ENCODE measurements at places on chromosomes 3 and 15.

- DNase-seq: no peak
Observed at GRCh38 chr3:185595526-185595925, 9.4 kb downstream of the SENP2 start.

DNA sequence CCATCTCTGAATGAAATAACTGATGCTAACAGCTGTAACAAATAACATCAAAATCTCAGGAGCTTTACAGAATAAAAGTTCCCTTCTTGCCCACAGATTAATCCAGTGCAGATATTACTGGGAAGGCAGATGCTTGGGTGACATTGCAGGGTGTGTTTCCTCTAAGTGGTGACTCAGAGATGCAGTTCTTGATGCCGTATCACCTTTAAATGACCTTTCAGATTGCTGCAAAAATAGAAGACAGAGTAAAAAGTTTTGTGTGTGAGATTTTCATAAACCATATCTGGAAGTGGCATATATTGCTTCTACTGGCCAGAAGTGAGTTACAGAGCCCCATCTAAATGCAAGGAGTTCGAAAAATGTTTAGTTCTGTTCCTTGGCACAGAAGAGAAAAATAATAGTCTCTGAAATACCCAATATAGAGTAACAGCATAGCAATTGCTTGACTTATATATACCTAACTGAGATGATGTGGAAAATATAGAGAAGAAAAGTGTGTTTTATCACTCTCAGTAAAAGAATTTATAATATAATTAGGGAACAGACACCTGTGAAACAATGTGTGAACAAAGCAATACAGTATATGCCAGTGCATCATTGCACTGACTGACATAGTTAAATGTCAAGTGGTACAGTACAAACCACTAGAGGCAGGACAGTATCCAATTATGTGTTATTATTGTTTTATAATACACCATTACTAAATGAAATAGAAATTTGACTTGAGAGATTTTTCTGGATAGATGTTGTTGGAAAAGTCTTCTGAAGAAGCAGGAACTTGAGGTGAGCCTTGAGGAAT is 430.7 kb upstream of the CBLB start:
- no peak for DNase-seq

DNA sequence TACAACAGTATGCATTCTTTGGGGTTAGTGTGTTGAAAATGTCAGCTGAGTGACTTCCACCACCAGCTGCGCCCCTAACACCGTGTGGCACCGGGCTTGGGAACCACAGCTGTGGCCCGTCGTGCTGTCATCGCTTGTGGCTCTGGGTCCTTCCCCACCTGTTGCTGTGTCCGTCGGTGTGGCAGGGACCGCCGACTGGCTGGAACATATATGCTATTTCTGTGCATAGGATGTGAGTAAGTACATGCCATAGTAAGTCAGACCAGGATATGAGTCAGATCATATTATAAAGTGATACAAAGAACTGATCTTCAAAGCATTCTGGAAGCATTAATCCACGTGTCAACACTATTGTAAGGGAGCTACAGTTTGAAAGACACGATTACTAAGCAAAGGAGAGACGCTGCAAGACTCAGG is 31.9 kb downstream of the EHD4 start:
- DNase-seq: no peak

GRCh38 chr3:182027366-182027765 is 315.6 kb downstream of the SOX2 start:
- no peak for DNase-seq

- no peak for DNase-seq
Observed at GRCh38 chr3:8371085-8371551, 130.5 kb upstream of the LMCD1 start.

GRCh38 chr3:28053759-28054158 is 187.7 kb upstream of the CMC1 start:
- DNase-seq: no peak

DNA sequence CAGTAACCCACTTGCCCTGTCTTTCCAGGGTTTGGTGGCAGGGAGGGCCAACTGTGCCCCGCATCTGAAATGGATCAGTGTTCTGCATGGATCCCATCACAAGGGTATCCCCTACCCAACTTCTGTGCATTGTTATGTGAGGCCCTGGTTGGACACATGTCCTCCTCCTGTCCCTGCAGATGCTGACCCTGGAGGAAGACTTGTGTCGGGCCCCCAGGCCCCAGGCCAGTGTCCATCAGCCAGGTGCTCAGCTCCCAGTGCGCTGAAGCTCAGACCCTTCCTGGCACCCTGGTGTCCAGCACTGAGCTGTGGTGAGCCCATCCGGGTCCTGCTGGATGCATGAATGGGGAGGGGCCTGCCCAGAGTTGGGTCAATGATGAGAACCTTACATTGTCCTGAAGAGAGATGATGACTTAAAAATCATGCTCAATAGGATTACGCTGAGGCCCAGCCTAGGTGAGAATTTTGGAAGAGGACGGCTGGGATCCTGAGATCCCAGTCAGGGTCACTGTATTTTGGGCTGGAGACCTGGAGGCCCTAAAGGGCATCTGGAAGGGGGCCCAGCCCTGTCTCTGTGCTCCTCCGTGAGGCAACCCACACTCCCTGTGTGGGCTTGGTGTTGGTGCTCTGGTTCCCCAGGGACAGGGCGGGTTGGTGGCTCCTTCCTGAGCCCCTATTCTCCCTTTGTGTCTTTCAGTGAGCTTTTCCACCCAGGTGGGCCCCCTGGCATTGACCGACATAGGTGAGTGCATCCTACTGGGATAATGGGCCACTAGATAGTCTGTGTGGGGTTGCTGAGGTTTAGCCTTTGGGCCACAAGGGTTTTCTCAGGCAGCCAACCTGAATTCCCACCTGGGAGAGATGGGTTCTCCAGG is 199.1 kb downstream of the UBE3A start:
- no peak for DNase-seq

DNA sequence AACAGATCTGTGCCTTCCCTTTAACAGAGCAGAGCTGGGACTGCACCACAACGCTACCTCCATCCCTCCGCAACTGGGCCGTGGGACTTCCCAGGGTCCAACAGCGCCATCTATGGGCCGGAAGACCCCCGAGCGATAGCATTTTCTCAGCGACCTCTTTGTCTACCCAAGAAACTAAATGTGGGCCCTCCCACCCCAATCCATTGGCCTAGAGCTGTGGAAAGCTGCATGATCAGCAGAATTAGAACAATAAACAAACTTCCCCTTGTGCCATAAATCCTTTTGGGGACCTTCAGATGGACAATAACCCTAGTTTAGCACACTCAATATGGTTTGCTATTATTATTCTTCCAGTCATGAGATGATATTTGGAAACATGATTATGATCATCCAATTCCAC is 74.8 kb upstream of the NTRK3 start:
- DNase-seq: peak; percentile 54

DNA sequence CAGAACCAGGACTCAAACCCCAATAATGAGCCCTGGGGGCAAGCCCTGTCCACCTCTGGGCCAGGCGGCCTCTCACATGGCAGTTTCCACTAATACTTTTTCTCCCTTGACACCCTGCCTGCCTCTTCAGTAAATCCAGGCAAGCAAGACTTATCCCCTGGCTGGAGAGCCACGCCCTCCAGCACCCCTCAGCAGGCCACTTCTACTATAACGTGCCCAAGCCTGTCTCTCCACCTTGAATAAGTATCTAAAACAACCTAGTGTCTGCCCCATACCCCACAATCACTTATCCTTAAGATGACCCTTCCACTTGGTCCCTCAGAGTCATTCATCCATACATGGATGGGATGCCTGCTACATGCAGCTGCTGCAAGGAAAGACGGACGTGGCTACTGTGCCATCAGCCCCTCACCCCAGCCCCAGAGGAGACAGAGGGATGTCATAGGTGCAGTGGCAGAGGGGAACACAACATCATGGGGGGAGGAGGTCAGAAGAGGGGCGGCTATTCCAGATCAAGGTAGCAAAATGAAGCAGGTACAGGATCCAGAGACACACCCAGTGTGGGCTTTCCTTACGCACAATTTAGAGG is 63.4 kb downstream of the LRIG1 start:
- no peak for DNase-seq

- peak; percentile 37 for DNase-seq
Observed at GRCh38 chr3:127915115-127915936, at the start of gene KBTBD12. TSS of gene KBTBD12 (plus strand) at chr3:127915232. CDS start at chr3:127923062, 7,830 bp downstream.

DNA sequence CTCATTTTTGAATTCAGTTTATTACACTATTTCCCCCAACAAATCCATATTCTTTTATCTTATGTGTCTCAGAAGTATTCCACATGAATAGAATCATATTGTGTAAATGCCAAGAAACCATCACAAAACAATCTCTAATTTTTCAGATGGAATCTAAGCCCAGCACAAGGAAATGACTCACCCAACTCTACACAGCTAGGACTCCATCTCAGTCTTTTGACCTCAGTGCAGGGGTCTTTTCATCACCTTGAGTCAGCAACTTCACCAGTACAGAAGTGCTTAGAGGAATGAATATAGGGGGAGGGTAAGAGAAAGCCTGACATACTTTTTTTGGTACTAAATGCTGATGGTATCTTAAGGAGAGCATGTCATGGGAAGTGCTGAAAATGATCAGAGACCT is 169.3 kb upstream of the LRRN1 start:
- no peak for DNase-seq

- no peak for DNase-seq
Observed at GRCh38 chr15:39944726-39945125, 10.8 kb downstream of the EIF2AK4 start.

DNA sequence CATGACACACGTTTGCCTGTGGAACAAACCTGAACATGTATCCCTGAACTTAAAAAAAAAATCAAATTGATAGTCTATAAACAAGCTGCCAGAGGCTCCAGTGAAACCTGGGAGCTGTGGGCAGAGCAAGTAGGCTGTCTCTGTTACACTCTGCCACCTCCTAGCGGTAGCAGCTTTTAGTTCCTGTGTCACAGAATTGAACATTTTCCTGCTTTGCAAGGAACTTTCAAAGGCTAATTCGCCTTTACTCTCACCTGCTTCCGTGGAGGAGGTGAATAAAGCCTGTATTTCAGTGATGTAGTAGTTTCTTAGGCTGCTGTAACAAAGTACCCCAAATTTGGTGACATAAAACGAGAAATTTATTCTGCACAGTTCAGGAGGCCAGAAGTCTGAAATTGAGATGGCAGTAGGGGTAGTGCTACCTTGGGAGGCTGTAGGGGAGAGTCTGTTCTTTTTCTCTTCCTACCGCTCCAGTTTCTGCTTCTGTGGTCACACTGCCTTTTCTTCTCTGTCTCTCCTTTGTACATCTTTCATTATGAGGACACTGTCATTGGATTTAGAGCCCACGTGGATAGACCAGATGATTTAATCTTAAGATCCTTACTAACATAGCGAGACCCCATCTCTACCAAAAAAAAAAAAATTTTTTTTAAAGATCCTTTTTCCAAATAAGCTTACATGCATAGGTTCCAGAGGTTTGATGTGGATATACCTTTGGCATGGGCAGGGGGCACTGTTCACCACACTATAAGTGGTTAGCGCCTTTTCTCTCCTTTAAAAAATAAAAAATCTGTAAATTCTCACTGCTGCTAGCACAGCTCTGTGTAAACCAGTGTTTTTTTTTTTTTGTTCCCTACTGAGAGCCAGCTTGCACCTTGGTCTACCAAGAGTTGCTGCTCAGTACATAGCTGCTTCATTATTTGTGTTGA is 25.3 kb downstream of the FBXO22 start:
- DNase-seq: no peak

- no peak for DNase-seq
Observed at GRCh38 chr3:73228437-73228836, 167.0 kb downstream of the EBLN2 start.

- DNase-seq: no peak
Observed at GRCh38 chr3:100402256-100402655, 917 bp downstream of the LNP1 start.

GRCh38 chr3:129428007-129428375 is 445 bp downstream of the EFCAB12 start:
- no peak for DNase-seq

DNA sequence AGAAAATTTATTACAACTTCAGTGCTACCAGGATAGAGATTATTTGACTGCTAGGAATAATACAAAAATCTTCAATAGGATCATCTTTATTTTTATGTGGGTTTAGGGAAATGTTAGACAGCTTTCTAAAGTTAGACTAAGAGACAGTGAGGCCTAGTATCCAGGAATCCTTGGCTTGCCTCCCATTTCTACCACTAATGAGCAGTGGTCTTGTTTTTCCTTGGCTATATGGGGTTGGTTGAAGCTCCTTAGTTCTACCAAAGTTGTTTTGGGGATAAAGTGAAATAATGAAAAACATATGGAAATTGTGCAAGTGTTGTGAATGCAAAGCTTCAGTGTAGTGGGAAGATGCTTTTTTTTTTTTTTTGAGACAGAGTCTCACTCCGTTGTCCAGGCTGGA is 16.8 kb downstream of the AP4E1 start:
- DNase-seq: no peak

- DNase-seq: no peak
Observed at GRCh38 chr3:104291437-104291851, 1075.3 kb upstream of the ALCAM start.

DNA sequence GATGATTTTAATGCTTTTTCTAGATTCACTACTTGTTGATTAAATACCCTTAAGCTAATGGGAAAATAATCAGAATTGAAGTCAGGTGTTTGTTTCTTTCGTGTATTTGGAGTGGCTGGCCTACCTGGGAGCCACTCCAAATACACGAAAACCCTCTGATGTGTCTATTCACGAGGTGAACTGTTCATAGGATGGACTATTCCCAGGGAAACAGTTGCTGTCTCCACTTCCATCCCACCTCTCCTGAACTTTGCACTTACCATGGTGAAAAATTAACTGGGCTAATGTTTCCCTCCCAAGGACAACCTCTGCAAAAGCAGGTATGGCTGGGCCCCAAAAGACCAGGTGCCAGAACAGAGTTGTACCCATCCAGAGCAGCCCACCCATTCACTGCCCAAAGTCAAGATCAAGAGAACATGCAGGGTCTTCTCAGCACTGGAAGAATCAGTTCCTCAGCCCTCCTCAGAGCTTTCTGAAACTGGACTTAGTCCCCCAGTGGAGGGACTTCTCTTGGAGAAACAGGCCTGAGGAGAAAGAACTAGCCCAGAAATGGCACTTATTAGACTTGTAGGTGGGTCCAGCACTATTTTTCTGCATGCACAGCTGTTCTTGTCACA is 2.9 kb upstream of the SMAD3 start:
- no peak for DNase-seq

DNA sequence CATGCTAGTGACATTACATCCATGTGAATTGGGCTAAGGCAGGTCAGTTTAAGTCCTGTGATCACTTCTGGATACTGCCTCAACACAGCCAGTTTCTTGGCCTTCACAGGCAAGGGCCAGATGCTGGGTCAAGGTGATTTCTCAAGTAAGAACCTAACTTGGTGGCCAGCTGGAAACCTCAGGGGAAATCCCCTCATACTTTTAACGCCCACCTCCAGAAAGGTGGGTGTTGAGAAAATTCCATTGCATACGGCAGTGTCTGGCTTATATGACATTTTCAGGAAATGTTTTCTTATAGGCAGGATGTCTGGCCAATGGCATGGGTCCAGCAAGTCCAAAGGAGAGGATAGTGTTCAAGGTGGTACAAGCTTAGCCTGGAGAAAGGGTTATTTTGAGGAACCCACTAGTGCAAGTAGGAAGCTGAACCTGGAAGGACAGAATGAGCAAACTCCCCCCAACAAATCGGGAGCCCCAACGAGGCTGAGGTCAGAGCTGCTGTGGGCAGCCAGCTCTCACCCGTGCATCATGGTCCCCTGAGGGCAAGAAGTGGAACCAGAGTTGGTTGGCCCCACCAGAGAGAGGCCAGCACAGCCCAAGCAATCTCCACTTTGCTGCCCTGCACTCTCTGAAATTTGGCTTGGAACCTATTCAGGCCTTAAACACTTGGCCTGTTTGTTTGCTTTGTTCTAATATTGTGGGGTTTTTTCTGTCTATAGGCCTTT is 135.4 kb downstream of the PDE8A start:
- DNase-seq: no peak
